ENCODE measurements at places on chromosomes 7 and 10.

GRCh38 chr7:26584326-26584725, 280.1 kb downstream of the SKAP2 start:
- DNase-seq: no peak

DNA sequence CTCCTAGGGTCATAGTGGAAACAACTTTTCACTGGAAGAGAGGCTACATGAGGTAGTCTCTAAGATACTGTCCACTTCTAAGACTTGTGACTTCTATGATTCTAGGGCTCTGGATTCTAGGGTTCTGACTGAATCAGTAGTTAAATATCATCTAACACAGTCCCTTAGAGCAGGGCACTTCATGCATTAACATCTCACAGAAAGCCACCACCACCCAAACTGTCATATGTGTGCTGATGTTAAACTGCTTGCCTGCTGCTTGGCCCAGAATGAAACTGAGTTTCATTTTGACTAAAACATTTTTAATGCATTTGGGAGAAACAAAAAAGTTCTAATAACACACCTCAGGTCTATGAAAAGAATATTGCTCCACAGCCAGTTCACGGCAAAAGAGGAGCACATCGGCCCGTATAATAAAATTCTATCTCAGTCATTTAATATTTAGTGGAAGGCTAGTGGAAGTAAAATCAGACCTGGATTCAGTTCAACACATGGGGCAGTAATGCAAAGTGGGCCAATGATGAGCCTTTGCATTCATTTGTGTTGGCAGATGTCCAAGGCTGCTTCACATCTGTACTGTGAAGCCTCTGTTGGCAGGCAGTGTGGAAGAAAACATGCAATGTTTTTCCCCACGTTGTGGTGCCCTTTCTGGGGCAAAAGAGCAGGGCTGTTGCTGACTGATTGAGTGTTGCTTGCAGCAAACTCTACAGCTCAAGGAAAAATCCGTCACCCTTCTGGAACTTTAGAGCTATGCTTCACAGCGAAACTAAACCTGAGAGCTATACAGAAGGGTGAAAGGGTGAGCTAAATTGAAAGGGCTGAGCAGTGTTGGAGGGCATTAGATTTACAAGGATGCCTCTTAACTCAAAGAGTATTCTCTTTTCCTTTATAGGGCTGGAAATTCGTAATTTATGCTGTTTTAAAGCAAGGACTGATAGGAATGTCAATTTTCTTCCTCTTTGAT, 33.5 kb upstream of the AUTS2 start:
- DNase-seq: peak; percentile 70

GRCh38 chr7:80319461-80319860, 184.8 kb downstream of the GNAI1 start:
- DNase-seq: no peak

DNA sequence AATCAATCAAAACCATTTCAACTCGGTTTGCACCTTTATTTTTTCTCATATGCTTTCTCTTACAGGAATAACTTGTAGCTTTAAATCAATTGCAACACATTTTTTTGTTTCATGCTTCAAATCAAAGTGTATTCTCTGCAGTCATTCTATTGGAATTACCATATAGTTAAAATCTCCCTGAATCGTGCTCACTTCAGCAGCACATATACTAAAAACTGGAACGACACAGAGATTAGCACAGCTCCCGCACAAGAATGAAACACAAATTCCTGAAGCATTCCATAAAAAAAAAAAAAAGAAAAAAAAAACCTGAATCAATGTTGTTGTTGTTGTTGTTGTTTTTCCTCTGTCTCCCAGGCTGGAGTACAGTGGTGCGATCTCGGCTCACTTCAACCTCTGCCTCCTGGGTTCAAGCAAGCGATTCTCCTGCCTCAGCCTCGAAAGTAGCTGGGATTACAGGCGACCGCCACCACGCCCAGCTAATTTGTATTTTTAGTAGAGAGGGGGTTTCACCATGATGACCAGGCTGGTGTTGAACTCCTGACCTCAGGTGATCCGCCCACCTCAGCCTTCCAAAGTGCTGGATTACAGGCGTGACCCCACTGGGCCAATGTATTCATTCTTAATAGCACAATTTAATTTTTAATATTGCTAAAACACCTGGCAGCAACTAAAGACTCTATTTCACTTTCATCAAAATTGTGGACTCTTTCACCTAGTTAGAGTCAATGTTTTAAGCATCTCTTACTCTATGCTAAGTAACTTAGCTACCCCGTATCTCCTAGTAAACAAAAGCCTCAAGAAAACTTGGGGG, 26.3 kb downstream of the ANKRD61 start:
- no peak for DNase-seq

- DNase-seq: no peak
Measured at GRCh38 chr10:63171255-63171855, 38.2 kb downstream of the NRBF2 start.

DNA sequence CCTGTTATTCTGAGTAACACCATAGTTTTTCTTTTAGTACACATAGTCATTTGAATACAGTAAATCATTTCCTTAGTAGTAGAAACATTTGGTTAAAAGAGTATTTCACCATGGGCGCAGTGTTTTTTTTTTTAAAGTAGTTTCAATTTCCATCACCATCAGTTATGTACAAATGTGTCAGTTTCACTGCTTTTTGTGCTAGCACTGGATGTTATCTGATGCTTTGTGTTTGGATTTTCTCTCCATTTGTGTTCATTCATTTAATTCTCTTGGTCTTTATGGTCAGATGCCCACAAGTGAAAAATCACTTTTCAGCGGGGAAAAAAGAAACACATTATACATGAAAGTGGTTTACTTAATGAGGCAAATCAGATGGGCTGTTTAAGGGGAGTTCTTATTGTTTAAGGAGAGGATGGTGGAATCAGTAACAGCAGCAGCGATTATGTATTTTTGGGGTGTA, 16.0 kb upstream of the HK1 start:
- no peak for DNase-seq

Measured in DMS79 treated with DMSO at 0.1 percent for 48 hours (cell line).